T47D (cell line): ENCODE measurements at places on chromosomes 16 and 17.
A peak's percentile ranks its signal among the peaks of the same experiment; 100 is the strongest.

DNA sequence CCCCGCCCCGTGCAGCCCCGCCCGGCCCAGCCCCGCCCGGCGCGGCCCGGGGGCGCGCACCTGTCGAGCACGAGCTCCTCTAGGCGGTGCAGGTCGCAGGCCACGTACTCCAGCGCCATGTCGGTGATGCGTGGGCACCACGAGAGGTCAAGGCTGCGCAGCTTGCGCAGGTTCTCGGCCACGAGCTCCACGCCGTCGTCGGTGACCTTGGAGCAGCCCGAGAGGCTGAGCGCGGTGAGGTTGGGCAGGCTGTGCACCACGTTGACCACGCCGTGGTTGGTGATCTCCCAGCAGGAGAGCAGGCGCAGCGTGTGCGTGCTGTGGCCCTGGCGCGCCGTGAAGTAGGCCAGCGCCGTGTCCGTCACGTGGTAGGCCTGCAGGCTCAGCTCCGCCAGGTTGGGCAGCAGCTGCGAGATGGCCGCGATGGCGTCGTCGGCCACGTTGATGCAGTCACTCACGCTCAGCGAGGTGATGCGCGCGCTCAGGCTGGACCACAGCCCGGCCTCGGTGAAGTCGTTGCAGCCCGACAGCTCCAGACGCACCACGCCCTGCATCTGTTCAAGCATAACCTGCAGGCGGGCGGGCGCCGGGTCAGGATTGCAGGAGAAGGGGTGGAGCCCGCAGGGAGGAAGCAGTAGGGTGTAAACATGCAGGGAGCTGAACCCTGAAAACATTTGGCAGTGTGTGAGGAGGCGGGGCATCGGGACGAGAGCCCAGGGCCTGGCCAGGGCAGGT is 5.3 kb upstream of the WDR24 start:
- no peak for DNase-seq

DNA sequence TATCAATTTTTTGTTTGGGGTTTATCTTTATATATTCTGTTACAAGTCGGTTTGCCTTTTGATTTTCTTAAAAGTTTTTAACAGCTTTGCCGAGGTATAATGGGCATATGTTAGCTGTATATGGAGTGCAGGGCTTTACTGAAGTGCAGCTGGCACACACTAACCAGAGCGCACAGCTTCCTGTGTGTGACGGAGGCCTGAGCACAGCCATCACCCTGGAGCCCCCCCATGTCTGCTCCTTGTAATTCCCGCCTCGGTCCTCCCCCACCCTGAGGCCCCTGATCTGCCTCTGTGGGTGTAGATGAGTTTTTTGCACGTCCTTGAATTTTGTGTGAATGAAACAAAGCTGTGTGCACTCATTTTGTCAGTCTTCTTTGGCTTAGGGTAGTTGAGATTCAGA is 60.1 kb upstream of the ZNF750 start:
- no peak for DNase-seq

- no peak for DNase-seq
Observed at GRCh38 chr17:39450051-39450450, 1.0 kb downstream of the MED1 start.

DNA sequence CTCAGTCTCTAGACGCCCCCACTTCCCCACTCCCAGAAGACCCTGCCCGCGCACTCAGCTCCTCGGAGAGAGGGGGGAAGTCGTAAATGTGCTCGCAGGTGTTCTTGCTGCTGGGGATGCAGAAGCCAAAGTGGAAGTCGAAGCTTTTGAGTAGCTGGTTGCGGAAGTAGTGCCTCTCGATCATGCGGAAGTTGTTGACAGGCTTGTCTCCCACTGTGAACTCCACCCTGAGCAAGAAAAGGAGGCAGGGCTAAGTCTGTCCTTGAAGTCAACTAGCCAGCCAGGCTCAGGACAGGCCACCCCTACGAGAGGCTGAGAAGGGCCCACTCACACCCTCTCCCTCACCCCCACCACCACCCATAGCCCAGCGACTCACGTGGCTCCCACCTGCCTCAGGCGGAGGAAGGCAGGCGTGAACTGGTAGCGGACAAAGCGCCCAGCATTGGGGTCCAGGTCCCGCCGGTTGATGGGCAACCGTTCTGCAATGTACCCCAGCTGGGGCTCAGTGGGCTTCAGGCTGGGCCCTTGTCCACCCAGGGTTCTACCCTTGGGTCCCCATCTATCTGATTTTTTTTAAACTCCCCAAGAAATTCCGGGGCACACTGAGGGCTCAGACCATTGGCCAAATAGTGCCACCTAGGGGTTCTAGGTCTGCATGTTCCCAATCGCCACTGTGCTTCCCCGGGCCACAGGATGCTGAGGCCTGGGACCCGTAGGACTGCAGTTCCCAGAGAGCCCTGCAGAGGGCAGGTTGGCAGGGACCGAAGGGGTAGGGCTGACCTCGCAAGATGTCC is 4.6 kb downstream of the UNC119 start:
- DNase-seq, result peak; percentile 93

DNA sequence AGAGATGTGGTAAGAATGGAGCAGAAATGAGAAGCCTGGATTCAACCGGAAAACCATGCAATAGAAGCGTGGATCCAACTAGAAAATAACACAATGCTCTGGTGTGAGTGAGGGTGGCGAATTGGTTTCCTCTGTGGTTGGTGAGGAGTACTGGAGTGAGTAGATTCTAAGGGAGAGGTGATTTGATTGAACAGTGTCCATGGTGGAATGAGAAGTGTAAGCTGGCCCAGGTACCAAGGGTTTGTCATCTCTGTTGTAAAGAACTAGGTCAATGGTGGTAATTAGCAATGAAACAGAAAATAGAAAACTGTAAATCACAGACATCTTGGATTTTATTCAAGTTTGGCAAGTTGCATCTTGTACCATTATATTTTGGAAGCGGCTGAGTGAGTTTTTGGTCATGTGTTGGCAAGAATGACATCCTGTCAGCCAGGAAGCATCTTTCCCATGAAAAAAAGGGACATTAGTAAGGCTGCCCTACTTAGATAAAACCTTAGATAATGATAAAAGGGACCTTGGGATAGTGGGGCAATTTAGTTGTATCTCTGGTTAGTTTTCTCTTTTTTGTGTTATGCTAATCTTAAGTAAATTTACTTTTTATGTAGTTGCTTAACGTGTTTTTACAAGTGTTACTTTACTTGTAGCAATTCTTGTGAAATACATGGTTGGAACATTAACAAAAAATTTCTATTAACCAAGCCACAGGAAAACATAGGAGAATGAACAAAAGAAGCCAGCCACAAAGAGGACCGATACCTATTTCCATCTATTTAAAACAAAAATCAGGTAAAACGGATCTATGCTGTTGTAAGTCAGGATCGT is 20.9 kb downstream of the HSD17B2 start:
- peak; percentile 37 for DNase-seq

DNA sequence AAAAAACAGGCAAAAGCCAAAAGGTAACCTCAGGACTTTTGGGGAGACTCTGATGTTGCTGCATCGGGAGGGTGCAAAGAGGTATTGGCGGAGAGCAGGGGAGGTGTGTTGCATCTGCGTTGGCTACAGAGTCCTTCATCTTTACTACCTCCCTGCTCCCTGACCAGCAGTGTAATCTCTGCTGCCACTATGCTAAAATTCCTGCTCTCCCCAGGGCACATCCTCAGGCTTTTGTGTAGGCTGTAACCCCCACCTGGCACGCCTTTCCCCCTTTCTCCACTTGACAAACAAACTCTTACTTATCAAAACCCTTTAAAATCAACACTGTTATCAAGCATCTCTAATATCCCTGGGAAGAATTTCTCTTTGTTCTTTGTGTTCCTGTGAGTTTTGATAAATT is 435.3 kb downstream of the HAPSTR1 start:
- DNase-seq, result no peak

DNA sequence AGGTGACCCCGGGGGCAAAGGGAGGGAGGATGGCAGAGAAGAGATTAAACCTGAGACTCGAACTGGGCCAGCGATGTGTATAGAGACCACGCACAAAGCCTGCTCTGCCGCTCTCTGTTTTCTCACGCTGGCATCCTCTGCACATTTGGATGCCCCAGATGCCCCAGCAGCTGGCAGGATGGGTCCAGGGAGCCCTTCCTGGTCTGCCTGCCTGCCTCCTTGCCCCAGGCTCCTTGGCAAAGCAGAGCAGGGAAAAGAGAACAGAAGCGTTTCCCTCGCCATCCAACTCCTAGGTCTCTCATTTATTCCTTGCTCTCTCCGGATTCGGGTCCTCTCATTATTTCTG is 5.2 kb upstream of the PIPOX start:
- DNase-seq, result no peak

DNA sequence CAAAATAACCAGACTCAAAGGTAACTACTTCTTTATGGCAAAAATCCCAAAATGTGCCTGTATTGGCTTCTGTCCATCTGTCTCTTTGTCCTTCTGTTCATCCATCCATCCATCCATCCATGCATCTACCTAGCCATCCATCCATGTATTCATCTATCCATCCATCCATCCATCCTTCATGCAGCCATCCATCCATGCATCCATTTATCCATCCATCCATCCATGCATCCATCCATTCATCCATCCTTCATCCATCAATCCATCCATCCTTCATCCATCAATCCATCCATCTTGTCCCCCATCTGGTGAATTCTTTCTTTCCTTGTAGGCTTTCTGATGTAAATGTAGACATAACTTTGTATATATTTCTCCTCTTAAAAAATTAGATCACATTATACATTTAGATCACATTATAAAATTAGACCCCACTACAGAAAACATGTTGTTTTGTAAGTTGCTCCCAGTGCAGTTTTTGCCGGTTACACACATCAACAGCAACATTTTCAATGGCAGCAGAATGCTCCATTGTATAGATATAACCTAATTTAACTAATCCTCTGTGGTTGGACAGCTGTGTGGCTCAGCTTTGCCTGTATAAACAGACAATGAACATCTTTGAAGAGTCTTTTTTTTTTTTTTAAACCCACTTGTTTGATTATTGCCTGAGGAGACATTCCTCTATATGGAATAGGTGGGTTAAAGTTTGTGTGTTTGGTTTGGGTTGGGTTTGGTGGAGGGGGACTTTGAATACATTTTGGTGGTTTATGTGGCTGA is 72.0 kb downstream of the MSI2 start:
- no peak for DNase-seq
